ENCODE measurements at places on chromosomes 1 and 21. TPM values are rescaled to one million over a fixed set of nuclear protein-coding genes. Genes with fewer than 3 reads are reported as not detected.

The SPRR2A gene
- not detected for polyA plus RNA-seq

The EFNA1 gene
- polyA plus RNA-seq = 1.1 TPM

The BARHL2 gene
- polyA plus RNA-seq = not detected

The SLC6A17 gene
- polyA plus RNA-seq = 1.6 TPM

The MAB21L3 gene
- 0.34 TPM for polyA plus RNA-seq

The MTMR11 gene
- 14.3 TPM for polyA plus RNA-seq

The SAMSN1 gene
- not detected for polyA plus RNA-seq

The CACHD1 gene
- 3.7 TPM for polyA plus RNA-seq

The PRKACB gene
- 8.4 TPM for polyA plus RNA-seq

The GABPA gene
- polyA plus RNA-seq = 8.5 TPM

The FCGR1A gene
- not detected for polyA plus RNA-seq

The CHI3L2 gene
- polyA plus RNA-seq = 0.05 TPM

The FMOD gene
- 14.0 TPM for polyA plus RNA-seq

The HTR6 gene
- polyA plus RNA-seq = not detected

The TESK2 gene
- 2.4 TPM for polyA plus RNA-seq

The UTS2 gene
- polyA plus RNA-seq = not detected

The OR2T35 gene
- polyA plus RNA-seq = not detected

The GNG4 gene
- polyA plus RNA-seq = 0.09 TPM

The GSTM3 gene
- polyA plus RNA-seq = 172 TPM

The SLC37A1 gene
- polyA plus RNA-seq = 0.49 TPM

The PAQR6 gene
- 0.06 TPM for polyA plus RNA-seq

The AUNIP gene
- polyA plus RNA-seq = 2.8 TPM

The TACSTD2 gene
- polyA plus RNA-seq = 0.18 TPM

The KIAA0040 gene
- 10.8 TPM for polyA plus RNA-seq

The CHODL gene
- not detected for polyA plus RNA-seq

The RHD gene
- polyA plus RNA-seq = 0.10 TPM

The PM20D1 gene
- not detected for polyA plus RNA-seq

The PTPRU gene
- polyA plus RNA-seq = 12.8 TPM

The ARHGAP29 gene
- 40.4 TPM for polyA plus RNA-seq
